ENCODE measurements at places on chromosomes 2 and 18. TPM values are rescaled to one million over a fixed set of nuclear protein-coding genes. Genes with fewer than 3 reads are reported as not detected.

- DNase-seq = no peak
Measured at GRCh38 chr2:55607717-55608116, 9.7 kb downstream of the PPP4R3B start.

DNA sequence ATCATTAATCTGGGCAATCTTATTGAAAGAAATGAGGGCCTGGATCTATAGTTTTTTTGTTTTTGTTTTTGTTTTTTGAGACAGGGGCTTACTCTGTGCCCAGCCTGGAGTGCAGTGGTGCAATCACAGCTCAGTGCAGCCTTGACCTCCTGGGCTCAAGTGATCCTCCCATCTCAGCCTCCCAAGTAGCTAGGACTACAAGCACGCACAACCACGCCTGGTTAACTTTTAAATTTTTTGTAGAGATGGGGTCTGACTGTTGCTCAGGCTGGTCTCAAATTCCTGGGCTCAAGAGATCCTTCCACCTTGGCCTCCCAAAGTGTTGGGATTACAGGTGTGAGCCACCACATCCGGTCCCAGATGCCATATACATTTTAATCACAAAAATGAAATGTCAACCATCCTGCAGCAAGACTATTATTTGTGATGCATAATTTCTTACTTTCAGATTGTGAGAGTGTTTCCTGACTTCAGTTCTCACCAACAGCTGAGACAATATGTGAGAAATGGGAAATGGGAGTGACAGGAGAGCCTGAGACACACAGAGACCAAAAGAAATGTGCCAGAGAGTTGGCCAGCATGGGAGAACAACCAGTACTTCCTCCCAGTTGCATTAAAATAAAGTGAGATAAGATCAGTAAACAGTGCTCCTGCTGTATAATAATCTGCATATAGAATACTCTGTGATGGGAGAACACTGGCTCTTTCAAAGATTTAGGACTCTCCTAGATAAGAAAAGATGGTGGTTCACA is 87.6 kb downstream of the METTL8 start:
- no peak for DNase-seq

Gene TMEFF2
- not detected for total RNA-seq

Gene GPR39
- not detected for total RNA-seq

All from tibial nerve (tissue), 4 donors.